ENCODE measurements at places on chromosomes 1 and 21. TPM values are rescaled to one million over a fixed set of nuclear protein-coding genes. Genes with fewer than 3 reads are reported as not detected.

DNA sequence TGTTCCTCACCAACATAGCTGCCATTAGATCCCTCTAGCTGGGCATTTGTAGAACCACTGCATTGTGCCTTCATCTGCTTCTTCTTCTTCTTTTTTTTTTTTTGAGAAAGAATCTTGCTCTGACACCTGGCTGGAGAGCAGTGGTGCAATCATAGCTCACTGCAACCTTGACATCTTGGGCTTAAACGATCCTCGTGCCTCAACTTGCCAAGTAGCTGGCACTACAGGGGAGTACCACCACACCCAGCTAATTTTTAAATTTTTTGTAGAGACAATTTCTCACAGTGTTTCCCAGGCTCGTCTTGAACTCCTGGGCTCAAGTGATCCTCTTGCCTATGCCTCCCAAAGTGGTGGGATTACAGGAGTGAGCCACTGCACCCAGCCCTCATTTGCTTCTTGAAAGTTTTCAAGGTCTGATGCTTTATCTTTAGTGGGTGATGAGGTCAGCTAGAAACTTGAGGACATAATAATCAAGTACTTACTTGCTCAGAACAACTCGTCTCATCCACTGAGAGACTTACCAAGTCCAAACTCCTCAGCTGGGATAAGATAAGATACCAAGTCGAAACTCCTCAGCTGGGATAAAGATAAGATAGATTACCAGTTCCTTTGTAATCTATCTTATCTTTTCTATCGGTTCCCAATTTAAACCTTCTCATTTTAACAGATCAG, 71.5 kb downstream of the MACF1 start:
- no peak for DNase-seq

DNA sequence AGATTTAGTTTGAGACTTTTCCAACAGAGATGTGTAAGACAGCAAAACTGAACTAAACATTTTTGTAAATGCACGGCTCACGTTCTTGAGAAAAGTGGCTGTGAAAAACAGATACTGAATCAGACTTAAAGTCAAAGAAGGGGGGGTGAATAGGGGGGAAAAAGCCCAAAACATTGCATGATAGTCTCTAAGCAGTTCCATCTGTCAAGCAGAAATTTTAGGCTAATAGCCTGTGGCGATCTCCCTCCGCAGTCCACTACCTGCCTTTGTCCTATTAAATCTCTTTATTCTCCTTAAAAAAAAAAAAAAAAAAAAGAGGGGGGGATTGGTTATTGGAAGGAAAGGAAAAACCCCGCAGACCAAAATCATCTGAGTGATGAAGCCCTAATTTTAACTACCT, 217.6 kb upstream of the NFIA start:
- no peak for DNase-seq

DNA sequence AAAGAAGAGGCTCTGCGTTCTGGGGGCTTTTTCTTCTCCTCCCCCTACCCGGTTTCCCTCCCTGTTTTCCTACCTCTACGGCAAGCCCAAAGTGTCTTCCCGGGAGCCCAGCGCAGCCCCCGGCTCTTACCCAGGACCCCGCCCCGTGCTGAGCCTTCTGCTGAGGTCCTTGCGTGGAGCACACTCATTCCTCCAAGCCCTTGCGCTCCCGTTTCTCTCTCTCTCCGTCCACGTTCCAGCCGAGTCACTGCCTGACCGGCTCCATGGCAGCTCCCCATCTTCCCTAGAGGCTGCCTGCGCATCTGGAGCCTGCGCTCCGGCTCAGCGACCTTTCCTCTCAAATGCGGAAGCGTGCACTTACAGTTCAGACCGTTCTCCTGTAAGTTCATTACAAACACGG, 24.9 kb upstream of the PDXK start:
- DNase-seq, result no peak

DNA sequence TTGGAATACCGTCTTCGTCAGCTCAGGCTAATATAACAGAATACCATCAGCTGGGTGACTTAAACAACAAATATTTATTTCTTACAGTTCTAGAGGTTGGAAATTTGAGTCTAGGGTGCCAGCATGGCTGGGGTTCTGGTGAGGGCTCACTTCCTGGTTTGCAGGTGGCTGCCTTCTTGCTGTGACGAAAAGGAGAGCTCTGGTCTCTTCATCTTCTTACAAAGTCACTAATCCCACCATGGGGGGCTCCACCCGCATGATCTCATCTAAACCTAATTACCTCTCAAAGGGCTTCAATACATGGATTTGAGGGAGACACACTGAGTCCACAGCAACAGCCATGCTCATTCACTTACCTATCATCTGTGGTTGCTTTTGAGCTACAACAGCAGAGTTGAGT, 78.3 kb downstream of the PSMG1 start:
- no peak for DNase-seq

- DNase-seq, result no peak
Observed at GRCh38 chr1:145955436-145955835, 2.4 kb downstream of the LIX1L start.

DNA sequence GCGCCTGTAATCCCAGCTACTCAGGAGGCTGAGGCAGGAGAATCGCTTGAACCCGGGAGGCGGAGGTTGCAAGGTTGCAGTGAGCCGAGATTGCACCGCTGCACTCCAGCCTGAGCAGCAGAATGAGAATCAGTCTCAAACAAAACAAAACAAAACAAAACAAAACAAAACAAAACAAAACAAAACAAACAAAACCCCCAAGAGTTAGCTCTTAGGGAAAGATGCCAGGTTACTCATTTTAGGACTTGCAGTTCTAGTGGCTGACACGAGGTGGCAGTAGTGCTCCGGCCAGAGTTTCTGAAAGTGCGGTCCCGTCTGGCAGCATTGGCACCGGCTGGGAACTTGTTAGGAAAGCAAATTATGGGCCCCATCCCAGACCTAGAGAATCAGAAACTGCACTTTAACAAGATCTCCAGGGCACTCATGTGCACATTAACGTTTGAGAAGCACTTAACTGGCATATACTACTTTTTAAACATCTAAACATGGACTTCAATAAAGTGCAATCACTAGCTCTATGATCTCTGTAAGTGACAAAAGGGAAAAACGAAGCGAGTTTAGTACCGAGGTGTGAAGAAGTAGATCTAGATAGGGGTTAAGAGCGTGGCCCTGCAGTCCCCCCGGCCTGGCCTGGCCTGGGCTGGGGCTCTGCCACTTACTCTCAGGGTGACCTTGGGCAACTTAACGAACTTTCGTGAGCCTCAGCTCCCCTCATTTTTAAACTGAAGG, 41.9 kb upstream of the TNFRSF1B start:
- DNase-seq, result no peak

DNA sequence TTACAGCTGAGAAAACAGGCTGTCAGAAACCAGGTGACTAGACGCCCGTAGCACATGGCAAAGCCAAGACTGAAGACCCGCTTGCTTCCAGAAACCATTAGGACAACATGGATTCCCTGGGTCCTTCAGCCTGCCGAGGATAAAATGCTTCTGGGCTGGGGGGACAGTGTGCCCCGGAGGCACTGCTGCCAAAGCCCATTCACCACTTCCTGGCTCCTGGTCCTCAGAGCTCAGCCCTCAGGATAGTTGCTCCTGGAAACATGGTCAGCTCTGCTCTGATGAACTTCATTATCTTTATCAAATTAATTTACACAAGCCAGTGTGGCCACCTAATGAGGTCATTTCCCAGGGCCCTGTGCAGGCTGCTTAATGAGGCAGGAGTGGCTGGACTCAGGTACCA, 41.1 kb upstream of the ACTL8 start:
- DNase-seq, result no peak

DNA sequence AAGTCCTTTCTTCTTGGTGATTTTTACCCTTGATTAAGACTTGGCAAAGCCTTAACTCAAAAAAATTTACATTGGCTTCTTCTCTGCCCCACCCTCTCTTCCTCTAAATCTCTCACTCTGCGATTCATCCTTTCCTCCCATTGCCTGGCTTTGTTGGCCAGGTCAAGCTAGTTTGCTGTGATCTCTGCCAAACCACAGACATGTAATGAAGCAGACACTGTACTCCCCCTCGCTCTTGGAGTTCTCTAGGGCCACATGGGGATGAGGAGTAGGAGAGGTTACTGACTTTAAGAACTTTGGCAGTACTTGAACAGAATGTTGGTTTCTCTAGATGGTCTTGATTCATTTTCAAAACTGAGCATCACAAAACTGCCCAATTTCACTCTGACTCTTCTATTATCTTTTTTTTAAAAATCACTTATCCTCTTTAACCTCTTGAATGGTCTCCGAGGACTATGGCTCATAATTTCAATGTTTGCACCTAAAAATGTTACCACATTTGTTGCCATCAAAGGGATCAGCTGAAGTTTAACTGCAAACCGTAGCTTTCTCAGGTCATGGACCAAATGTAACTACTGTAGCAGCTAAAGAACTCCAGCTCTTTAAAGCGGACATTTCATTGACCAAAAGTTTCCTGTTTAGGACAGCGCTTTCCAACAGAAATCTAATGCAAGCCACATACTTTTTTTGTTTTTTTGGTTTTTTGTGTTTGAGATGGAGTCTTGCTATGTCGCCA, 62.7 kb upstream of the IPO9 start:
- DNase-seq, result no peak

DNA sequence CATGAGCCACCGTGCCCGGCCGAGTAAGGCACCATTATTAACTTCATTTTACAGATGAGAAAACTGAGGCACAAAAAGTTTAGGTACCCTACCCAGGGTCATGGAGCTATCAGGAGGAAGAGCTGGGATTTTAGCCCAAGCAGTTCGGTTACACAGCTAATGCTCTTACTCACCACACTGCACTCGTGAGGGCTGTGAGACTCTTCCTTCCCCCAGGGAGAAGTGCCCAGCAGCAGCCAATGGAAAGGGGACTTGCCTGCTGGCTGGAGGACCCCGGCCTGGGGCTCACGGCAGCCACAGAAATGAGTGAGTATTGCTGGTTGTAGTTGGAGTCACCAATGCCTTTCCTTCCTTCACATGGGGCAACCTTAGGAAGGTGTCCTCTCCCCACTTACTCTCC, 5.2 kb upstream of the CSF1 start:
- DNase-seq, result no peak

- no peak for DNase-seq
Observed at GRCh38 chr1:162570718-162571117, 9.2 kb downstream of the UAP1 start.

- no peak for DNase-seq
Observed at GRCh38 chr21:38319781-38320180, 63.0 kb downstream of the KCNJ15 start.

DNA sequence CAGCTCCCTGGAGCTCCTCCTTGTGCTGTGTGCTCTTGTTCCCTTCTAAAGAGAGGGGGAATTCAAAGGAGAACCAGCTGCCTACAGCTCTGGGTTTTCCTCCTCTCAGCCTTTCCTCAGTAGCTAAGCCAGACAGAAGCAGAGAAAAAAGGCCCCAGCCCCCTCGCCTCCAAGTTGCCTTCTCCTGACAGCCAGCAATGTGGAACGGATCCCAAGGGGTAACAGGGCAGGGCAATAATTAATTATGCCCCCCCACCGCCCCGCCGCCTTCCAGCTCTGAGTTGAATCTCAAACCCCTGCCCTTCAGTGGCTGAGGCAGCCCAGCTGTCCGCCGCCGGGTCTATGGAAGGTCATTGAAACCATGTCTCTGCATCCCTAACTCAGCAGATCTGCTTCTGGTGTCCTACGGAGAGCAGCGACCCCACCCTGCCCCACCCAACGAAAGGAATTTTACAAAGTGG, 69.0 kb upstream of the GOLT1A start:
- DNase-seq, result no peak

DNA sequence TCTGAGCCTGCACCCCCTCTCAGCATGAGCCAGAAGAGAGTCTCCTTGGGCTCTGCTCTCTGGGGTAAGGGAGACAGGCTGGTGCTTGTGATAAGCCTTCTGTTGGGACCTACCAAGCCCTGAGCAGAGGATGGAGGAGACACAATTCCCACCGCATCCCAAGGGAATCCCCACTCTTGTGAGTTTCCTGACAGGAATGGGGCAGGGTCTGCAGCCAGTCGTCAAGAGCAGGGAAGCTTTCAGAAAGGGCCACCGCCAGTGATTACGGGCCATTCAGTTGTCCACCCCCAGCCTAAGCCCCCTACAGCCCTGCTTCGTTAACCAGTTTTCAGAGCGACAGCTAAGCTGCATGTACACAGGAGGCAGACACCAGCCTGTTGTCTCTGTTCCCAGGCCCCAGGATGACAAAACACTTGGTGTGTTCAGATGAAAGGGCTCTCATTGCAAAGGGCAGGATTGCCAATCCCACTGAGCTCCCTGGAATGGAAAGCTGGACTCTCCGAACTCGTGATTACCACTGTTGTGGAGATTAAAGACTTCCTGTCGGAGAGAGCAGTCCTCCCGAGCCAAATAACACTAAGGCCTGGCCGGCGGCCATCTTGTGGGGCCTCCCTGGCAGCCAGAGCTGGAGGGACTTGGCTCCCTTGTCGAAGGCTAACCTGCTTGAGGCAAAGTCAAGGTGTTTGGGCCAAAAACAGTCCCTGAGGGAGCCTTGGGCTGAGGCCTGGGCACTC, 37.4 kb upstream of the SLC30A1 start:
- DNase-seq, result no peak

GRCh38 chr1:41504114-41505035, 19.9 kb upstream of the EDN2 start:
- DNase-seq, result no peak

GRCh38 chr1:18249631-18250030, 142.0 kb downstream of the IGSF21 start:
- DNase-seq, result no peak

- no peak for DNase-seq
Observed at GRCh38 chr1:246343251-246343650, 163.8 kb downstream of the SMYD3 start.

- DNase-seq, result no peak
Observed at GRCh38 chr1:213176341-213176740, 125.3 kb downstream of the RPS6KC1 start.

GRCh38 chr1:62285440-62285839, 33.8 kb downstream of the KANK4 start:
- no peak for DNase-seq

- no peak for DNase-seq
Observed at GRCh38 chr1:2506901-2507565, 19.4 kb downstream of the PANK4 start.

- DNase-seq, result peak; percentile 37
Observed at GRCh38 chr1:18532390-18533170, 51.9 kb downstream of the KLHDC7A start.

Gene ANGPTL1
- 23.4 TPM for total RNA-seq

Gene KRTAP21-2
- total RNA-seq, result not detected

Gene ATP1A2
- total RNA-seq, result 31.2 TPM

Gene KCNA3
- 0.90 TPM for total RNA-seq

Gene PKLR
- total RNA-seq, result not detected

Gene LCE1C
- total RNA-seq, result not detected

Gene KLHDC7A
- 0.93 TPM for total RNA-seq

Gene GJA5
- total RNA-seq, result 25.7 TPM

Gene OR2L3
- total RNA-seq, result not detected

Gene CYP4A22
- 0.42 TPM for total RNA-seq
